ENCODE measurements at places on chromosomes 1 and 21.

GRCh38 chr1:237736372-237737029, 154.2 kb downstream of the ZP4 start:
- no peak overlapping the region for H3K27ac ChIP-seq
- no peaks in the 10 kb centered on the region for H3K27me3 ChIP-seq
- H3K36me3 ChIP-seq = no peaks in the 10 kb centered on the region
- no peak for DNase-seq
- H3K4me3 ChIP-seq = no peak overlapping the region

DNA sequence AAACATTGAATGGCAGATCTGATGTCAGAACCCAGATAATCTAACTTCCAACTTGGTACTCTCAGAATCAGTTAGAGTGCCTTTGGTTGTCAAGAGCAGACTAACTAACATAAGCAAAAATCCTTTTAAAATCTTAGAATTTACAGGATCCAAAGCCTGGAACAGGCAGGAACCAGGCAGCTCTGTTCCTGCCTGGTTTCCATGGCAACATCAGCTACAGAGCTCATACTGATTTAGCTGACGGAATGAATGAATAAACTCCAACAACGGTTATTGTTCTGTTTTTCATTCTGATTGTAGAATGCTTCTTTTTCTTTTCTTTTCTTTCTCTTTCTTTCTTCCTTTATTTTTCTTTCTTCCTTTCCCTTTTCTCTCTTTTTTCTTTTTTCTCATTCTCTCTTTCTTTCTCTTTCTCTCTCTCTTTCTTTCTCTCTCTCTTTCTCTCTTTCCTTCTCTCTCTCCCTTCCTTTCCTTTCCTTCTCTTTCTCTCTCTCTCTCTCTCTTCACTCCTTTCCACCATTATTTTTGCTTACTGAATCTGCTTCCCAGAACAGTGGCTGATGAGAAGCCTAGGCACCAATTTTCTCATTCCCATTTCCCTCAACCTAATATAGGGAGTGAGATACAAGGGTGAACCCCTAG, 121.6 kb downstream of the RGS7 start:
- peaks cover 5% of the 10 kb centered on the region for H3K27me3 ChIP-seq
- H3K4me3 ChIP-seq = no peak overlapping the region
- H3K4me1 ChIP-seq = peaks cover 7% of the 10 kb centered on the region
- no peak for DNase-seq
- no peak overlapping the region for H3K27ac ChIP-seq

DNA sequence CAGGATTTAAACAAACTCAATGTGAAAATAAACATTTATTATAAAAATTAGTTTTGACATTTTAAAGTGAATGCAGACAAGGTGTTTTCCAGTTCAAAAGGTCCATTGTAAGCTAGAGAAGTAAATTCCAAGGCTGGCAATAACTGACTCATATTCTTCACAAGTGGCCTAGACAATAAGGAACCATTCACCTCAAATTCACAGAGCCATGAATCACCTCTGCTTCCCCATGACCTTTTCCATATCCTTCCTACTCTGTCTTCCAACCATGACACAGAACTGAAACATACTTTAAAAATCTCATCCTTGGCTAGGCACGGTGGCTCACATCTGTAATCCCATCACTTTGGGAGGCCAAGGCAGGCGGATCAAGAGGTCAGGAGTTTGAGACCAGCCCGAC, 24.8 kb downstream of the F11R start:
- peaks cover 3% of the 10 kb centered on the region for H3K4me1 ChIP-seq
- DNase-seq = no peak
- no peak overlapping the region for H3K4me3 ChIP-seq
- peak overlapping the region; percentile 93 for H3K27ac ChIP-seq
- H3K27me3 ChIP-seq = no peaks in the 10 kb centered on the region
- H3K36me3 ChIP-seq = peaks cover 18% of the 10 kb centered on the region

GRCh38 chr1:39531526-39531925, 40.1 kb downstream of the BMP8A start:
- H3K27ac ChIP-seq = no peak overlapping the region
- H3K4me3 ChIP-seq = no peak overlapping the region
- H3K36me3 ChIP-seq = peaks cover 19% of the 10 kb centered on the region
- no peak for DNase-seq
- H3K27me3 ChIP-seq = no peaks in the 10 kb centered on the region
- H3K4me1 ChIP-seq = no peaks in the 10 kb centered on the region

GRCh38 chr1:6360517-6361070, 33.0 kb downstream of the ACOT7 start:
- peak overlapping the region; percentile 92 for H3K27ac ChIP-seq
- no peaks in the 10 kb centered on the region for H3K27me3 ChIP-seq
- peaks cover 21% of the 10 kb centered on the region for H3K4me1 ChIP-seq
- peaks cover 6% of the 10 kb centered on the region for H3K36me3 ChIP-seq
- DNase-seq = no peak

DNA sequence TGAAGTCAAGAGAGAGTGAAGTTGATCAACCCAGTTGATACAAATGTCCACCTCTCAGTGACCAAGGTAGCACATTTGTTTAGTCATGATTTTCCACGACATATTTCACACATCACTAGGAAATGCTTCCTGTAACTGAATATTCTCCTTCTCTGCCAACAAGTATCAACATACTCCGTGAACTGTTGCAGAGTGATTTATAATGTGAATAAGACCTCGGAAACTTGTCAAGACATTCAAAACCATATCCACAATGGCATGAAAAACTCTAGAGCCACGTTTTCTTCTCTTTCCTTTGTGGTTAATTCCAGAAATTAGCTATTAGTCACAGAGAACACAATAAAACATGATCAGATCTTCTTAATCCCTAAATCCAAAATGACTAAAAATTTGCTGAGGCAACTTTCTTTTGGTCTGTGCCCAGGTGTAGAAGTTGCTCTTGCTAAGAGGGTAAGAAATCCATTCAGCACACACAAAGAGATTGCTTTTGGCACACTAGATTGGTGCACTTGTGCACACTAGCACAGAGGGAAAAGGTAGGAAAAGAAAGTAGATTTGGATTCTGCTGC, 244.3 kb upstream of the NRIP1 start:
- H3K27me3 ChIP-seq = no peaks in the 10 kb centered on the region
- no peak for DNase-seq
- H3K36me3 ChIP-seq = no peaks in the 10 kb centered on the region

GRCh38 chr1:184940226-184940625, 34.1 kb downstream of the NIBAN1 start:
- peaks cover 5% of the 10 kb centered on the region for H3K27me3 ChIP-seq
- no peak for DNase-seq
- H3K4me3 ChIP-seq = no peak overlapping the region

DNA sequence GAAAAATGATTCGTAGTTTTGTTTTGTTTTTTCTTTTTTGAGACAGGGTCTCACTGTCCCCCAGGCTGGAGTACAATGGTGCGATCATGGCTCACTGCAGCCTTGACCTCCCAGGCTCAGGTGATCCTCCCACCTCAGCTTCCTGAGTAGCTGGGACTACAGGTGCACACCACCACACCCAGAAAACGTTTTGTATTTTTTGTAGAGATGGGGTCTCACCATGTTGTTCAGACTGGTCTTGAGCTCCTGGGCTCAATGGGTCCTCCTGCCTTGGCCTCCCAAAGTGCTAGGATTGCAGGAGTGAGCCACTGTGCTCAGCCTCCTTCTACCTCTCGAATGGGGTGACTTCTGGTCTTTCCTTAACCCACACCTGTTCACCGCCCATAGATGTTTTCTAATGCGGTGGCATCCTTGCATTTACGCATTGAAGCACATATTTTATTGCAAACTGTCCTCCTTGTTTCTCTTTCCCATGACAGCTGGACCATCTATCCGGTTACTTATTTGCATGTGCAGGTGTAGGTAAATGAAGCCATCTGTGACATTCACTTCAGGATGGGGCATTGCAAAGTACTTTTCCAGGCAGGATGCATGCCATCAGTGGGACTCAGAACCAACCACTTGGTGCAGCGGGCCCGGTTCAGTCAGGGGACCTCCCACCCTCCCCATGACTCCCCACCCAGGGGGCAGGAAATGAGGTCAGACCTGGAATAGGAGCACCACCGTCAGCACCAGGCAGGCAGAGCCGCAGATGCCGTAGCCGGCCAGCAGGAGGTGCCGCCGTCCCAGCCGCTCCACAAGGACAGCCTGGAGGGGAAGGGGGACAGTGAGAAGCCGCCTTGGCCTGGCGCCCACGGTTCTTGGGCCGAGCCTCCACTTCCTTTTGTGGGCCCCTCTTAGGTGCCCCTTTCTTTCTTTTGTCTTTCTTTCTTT, 16.5 kb downstream of the SLC2A7 start:
- no peaks in the 10 kb centered on the region for H3K4me1 ChIP-seq
- no peak overlapping the region for H3K27ac ChIP-seq
- H3K4me3 ChIP-seq = no peak overlapping the region
- H3K36me3 ChIP-seq = no peaks in the 10 kb centered on the region
- no peak for DNase-seq

GRCh38 chr1:30631700-30632099, 91.7 kb downstream of the MATN1 start:
- H3K4me1 ChIP-seq = no peaks in the 10 kb centered on the region
- H3K27me3 ChIP-seq = peaks cover 2% of the 10 kb centered on the region
- no peak overlapping the region for H3K4me3 ChIP-seq
- no peak overlapping the region for H3K27ac ChIP-seq

GRCh38 chr1:246750752-246751151, 26.5 kb downstream of the SCCPDH start:
- DNase-seq = no peak
- H3K27me3 ChIP-seq = no peaks in the 10 kb centered on the region
- peaks cover 19% of the 10 kb centered on the region for H3K4me1 ChIP-seq
- H3K27ac ChIP-seq = no peak overlapping the region
- H3K36me3 ChIP-seq = peaks cover 19% of the 10 kb centered on the region

DNA sequence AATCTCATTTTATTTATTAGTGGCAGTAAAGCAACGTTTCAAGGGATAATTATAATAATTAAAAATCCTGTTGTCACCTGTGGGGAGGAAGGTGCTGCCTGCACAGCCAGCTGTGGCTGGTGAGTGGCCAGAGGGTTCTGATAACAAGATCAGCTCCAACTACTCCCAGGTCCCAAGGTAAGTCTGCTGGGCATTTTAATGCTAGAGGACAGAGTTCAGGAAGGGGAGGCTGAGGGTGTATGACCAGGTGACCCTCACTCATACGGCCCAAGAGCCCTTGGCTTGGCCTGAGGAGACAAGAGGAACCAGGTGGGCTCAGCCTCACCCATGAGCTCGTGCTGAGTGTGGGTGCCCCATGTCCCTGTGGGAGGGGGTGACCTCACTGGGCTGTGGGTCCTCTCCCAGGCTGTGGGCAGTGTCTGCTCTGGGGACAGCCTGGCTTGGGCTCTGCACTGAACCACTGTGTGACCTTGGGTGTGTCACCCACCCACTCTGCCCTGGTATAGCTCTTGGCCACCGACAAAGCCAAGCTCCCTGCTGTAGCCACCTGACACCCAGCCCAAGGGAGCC, 223.8 kb downstream of the PTPRU start:
- no peak for DNase-seq
- H3K27ac ChIP-seq = no peak overlapping the region

- H3K27me3 ChIP-seq = peaks cover 60% of the 10 kb centered on the region
- no peak overlapping the region for H3K4me3 ChIP-seq
- H3K27ac ChIP-seq = no peak overlapping the region
- no peaks in the 10 kb centered on the region for H3K36me3 ChIP-seq
Measured at GRCh38 chr1:47580451-47580995, 142.7 kb downstream of the FOXD2 start.

DNA sequence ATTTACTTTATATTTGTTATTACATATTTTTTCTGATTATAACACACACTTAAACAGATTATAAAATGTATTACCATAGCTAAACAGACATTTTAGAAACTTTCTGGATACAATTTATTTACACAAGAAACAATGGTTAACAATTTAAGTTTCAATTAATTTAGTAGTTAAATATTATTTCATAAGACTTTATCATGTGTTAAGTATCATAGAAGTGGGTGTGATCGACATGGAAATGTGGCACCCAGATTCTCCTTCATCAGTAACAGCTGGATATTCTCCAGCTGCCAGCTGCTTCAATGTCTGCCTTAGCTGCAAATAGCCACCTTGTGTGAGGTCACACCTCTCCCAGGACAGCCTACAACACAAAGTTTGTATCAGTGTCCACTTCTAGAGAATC, 97.8 kb downstream of the KCNT2 start:
- no peak for DNase-seq
- H3K4me3 ChIP-seq = no peak overlapping the region
- no peak overlapping the region for H3K27ac ChIP-seq
- H3K27me3 ChIP-seq = no peaks in the 10 kb centered on the region
- peaks cover 6% of the 10 kb centered on the region for H3K4me1 ChIP-seq

- DNase-seq = no peak
- peak overlapping the region; percentile 16 for H3K4me3 ChIP-seq
- H3K27me3 ChIP-seq = peaks cover 6% of the 10 kb centered on the region
- H3K36me3 ChIP-seq = no peaks in the 10 kb centered on the region
- no peak overlapping the region for H3K27ac ChIP-seq
- H3K4me1 ChIP-seq = peaks cover 15% of the 10 kb centered on the region
Measured at GRCh38 chr1:1426496-1427105, 5.5 kb upstream of the ANKRD65 start.

DNA sequence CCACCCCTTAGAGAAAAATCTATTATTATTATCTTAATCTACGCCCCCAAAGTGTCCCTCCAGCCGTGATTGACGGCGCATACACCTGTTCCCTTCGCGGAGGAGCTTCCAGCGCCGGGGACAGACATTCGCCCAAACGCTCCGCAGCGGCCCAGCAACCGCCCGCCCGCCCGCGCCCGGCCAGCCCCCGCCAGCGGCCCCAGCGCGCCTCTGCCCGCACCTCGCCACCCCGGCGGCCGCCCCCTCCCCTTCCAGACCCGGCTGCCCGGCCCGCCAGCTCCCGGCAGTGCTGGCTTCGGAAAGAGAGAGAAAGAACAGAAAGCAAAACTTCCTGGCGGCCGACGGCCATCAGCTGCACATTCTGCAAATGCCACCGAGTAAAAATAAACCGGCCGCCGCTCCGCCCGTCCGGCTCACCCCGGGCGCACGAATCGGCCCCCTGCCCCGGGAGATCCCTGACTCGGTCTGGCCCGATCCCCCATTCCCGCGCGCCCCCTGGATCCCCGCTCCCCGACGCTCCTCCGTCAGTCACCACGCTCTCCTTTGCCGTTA, 1.6 kb downstream of the CASZ1 start:
- peak overlapping the region; percentile 91 for H3K27ac ChIP-seq
- peaks cover 18% of the 10 kb centered on the region for H3K4me1 ChIP-seq
- H3K27me3 ChIP-seq = peaks cover 27% of the 10 kb centered on the region
- H3K4me3 ChIP-seq = peak overlapping the region; percentile 88
- DNase-seq = no peak

GRCh38 chr1:69315823-69316222, 251.9 kb upstream of the LRRC7 start:
- no peak for DNase-seq
- no peaks in the 10 kb centered on the region for H3K36me3 ChIP-seq
- H3K27ac ChIP-seq = peak overlapping the region; percentile 59

GRCh38 chr1:31181515-31182343, 58.0 kb downstream of the NKAIN1 start:
- H3K27ac ChIP-seq = peak overlapping the region; percentile 76
- peaks cover 2% of the 10 kb centered on the region for H3K36me3 ChIP-seq
- peaks cover 2% of the 10 kb centered on the region for H3K4me1 ChIP-seq
- peak; percentile 54 for DNase-seq
